ENCODE measurements at places on chromosomes 7 and 10.

DNA sequence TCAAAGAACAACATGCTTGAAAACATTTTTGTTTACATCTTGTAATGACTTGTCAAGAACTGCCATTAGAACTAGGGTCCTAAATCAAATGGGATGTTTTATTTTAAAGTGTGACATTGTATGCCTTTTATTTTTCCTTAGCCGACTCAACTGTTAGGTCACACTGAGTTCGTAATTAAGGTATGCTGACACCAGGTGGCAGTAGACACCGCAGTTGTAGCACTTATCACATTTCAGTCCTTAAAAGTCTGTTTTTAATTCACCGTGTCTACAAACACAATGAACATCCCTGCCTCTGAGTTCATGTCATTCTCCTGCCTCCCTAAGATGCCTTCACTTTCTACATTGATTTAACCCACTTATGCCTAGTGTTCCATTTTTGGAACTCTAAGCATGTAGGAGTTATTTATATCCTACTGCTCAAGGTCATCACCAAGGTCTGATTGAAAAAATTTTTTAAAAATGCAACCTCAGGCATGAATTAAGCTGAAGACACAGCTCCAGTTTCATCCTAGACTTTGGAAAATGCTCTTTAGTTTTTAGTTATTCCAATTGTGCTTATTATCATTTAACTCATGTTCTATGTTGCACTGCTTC is 186.1 kb downstream of the BMPER start:
- DNase-seq, result no peak

- DNase-seq, result no peak
These were observed 2.3 kb downstream of the DOCK1 start for GRCh38 chr10:126907423-126907970.

- no peak for DNase-seq
These were observed 292.8 kb downstream of the ANKRD7 start for GRCh38 chr7:118517275-118517674.

- DNase-seq, result no peak
These were observed 67.8 kb upstream of the PDCD4 start for GRCh38 chr10:110803830-110804338.

DNA sequence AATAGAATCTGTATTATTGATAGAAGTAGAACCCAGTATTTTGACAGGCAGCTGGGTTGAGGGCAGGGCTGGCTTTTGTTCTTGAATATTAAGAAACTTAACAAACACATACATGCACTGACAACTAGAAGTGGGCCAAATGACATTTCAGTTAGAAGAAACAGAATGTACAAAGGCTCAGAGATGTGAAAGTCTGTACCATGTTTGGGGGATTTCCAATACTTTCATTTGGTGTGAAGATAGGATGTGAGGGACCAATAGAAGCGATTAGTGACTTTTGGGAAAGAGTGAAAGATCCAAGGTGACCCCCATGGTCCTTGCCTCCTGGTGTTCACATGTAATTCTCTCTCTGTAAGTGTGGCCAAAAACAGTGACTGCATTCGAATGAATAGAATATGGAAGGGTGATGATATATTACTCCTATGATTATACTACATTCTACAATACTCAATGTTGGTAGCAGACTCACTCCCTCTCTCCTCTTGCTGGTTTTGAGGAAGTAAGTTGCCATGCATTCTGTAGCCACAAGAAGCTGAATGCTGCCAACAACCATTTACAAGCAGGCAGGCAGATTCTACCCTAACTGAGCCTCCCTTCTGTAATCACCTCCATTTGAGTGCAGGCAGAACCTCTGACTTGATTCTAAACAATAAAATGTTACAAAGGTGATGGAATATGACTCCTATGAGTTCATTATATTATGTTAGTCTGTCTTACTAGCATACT is 151.4 kb downstream of the TMEM168 start:
- DNase-seq, result no peak

DNA sequence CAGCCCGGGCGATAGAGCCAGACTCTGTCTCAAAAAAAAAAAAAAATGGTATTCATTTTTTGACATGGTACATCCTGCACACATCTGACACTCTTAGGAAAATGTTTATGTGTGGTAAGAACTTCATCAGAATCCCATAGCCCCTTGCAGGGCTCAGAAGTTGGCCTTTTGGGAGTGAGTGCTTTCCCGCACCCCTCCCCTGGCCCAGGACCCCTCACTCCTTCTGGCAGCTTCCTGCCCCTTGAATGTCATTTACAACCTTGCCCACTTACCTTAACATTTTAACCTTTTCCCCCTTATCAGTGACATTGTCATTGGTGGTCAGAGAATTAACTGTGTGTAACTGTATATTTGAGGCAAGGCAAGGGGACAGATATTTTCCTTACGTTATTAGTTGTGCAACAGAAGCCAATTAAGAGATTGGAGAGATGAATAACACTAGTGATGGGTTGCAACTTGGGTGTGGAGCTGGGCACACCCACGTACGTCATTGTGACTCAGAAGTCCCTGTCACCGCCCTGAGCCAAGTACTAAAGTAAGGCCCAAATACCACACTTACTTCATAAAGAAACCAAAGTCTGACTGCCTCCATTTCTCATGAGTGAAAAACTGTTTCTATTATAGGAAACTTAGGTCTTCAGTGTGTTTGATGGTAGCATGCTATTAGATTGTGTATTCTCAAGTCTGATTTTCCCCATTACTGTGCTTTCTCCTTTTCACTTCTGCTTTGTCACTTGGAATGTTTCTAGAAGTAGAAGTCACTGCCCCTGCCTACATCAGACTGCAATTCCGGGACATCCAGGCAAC is 31.6 kb downstream of the OGDH start:
- peak; percentile 70 for DNase-seq

- no peak for DNase-seq
These were observed 225.7 kb upstream of the AOAH start for GRCh38 chr7:36949711-36950600.

Measured in stimulated activated CD8-positive, alpha-beta memory T cell treated with anti-CD3 and anti-CD28 coated beads, Interleukin-4, amount 100 ng/mL, for 4 hours (primary cell).